ENCODE measurements at places on chromosomes 7 and 10. TPM values are rescaled to one million over a fixed set of nuclear protein-coding genes. Genes with fewer than 3 reads are reported as not detected.
A peak's percentile ranks its signal among the peaks of the same experiment; 100 is the strongest.

DNA sequence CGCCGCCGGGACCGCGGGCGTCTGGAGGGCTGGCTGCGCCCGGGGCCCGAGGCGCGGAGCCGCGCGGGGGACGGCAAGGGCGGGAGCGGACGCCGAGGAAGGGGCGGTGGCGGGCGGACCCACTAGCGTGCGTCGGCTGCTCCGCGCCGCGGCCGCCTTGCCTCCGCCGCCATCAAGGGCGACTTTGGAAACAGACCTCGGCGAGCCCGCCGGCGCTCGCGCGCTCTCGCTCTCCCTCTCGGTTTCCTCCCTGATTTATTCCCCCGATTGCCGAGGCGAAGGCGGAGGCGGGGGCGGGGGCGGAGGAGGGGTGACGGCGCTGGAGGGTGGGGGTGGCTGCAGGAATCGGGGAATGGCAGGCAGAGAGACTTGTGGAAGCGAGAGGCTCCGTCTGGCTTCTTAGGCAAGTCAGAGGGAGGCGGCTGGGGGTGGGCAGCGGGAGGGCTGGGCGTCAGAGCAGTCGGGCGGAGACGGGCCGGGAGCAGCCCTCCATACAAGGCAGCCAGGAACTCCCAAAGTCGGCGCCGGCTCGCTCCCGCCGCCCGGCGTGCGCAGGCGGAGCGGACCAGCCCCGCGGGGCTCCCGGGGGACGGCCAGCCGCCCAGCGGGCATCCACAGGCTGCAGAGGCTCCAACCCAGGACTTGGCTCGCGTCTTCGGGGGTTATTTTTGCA, at the start of gene CACNA2D1:
TSS of gene CACNA2D1 (minus strand) at position 231 of the 673 bp plus-strand sequence.
- DNase-seq = peak; percentile 92

GRCh38 chr7:36151921-36152755, 916 bp upstream of the EEPD1 start:
- DNase-seq = no peak

GRCh38 chr7:44976746-44977196, 2.0 kb downstream of the MYO1G start:
- DNase-seq = no peak

GRCh38 chr10:85638797-85639196, 727.8 kb downstream of the GRID1 start:
- no peak for DNase-seq

VSTM2A gene
- not detected for total RNA-seq

GRCh38 chr10:28915989-28916588, 238.8 kb downstream of the BAMBI start:
- no peak for DNase-seq

- DNase-seq = no peak
Measured at GRCh38 chr7:115476671-115477181, 553.8 kb downstream of the TFEC start.

GRCh38 chr7:46572691-46573090, 651.6 kb upstream of the IGFBP3 start:
- DNase-seq = no peak

- peak; percentile 44 for DNase-seq
Measured at GRCh38 chr10:110568055-110568735, 700 bp downstream of the SMC3 start.

DNA sequence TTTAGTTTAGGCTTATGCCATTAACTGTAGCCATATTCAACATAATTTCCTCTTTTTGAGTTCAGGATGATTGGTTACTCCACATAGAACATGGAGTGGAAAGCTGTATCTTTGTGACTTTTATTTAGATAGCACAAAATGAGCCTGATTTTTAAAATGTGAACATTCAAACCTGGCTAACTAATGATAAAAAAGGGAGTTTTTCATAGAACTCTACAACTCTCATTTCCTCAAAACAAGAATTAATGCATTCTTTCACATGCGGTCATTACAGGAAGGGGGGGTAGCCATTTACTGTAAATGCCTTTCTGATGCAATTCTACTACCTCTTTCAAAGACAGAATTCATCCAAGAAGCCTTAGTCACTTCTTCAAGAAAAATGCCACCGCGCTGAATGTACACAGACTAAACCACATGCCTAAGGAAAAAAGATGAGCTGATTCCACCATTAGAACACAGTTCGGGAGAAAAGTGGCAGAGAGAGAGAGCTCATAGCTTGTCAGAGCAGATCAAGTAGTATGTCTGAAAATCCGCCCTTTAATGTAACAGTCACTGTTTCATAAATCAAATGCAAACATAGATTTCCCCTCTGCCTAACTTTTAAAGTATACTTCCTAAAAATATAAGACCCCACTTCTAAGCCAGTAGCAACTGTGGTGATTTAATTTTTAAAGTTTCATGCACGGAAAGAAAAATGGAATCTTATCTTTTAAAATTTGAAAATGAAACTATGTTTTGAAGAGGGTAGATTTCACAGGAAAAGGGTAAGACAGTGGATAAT, 226.4 kb upstream of the KLF14 start:
- peak; percentile 86 for DNase-seq

OR2A42 gene
- total RNA-seq = not detected

- DNase-seq = peak; percentile 78
Measured at GRCh38 chr7:112869111-112869774, 79.0 kb upstream of the TMEM168 start.

CFAP43 gene
- not detected for total RNA-seq

GRCh38 chr10:49112851-49113250, 2.5 kb downstream of the VSTM4 start:
- DNase-seq = no peak

TCERG1L gene
- not detected for total RNA-seq

GRCh38 chr7:137950263-137950621, 51.6 kb downstream of the CREB3L2 start:
- DNase-seq = no peak

Measured in dermis blood vessel endothelial cell (primary cell).